Fibroblast of pulmonary artery (primary cell): ENCODE measurements at places on chromosomes 12 and 14.

GRCh38 chr12:94025756-94026155 lies 122.6 kb upstream of the PLXNC1 start:
- DNase-seq = no peak

GRCh38 chr14:75409316-75410205 lies 18.3 kb upstream of the JDP2 start:
- DNase-seq = no peak

DNA sequence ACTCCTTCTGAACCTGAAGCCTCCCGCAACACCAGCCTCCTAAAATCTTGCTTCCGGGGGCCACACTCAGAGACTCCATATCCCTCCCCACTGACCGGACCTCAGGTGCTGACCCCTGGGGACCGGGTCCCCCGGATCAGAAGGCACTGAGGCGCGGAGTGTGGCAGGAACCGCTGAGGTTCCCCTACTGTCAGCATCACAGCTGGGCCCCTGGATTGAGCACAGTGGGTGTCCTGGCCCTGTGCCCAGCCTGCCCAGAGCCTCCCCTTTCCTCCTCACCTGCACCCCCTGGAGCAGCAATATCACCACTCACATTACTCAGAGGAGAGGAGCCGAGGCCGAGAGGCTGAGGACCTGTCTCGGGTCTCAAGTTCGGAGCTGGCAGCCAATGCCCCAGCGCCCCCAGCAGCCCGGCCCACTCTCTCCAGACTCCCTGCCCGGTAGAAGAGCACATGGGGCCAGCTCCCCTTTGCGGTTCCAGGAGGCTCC lies 101.2 kb upstream of the EIF5 start:
- no peak for DNase-seq

- peak; percentile 55 for DNase-seq
Measured at GRCh38 chr12:104578453-104578852, 121.7 kb downstream of the CHST11 start.
